ENCODE measurements at places on chromosomes 6 and 20.

- DNase-seq: no peak
These were observed 26.4 kb downstream of the COL20A1 start for GRCh38 chr20:63319164-63320040.

GRCh38 chr6:54010340-54011276 lies 100.6 kb upstream of the MLIP start:
- DNase-seq: peak; percentile 16

GRCh38 chr6:100339574-100340255 lies 125.0 kb downstream of the SIM1 start:
- no peak for DNase-seq

DNA sequence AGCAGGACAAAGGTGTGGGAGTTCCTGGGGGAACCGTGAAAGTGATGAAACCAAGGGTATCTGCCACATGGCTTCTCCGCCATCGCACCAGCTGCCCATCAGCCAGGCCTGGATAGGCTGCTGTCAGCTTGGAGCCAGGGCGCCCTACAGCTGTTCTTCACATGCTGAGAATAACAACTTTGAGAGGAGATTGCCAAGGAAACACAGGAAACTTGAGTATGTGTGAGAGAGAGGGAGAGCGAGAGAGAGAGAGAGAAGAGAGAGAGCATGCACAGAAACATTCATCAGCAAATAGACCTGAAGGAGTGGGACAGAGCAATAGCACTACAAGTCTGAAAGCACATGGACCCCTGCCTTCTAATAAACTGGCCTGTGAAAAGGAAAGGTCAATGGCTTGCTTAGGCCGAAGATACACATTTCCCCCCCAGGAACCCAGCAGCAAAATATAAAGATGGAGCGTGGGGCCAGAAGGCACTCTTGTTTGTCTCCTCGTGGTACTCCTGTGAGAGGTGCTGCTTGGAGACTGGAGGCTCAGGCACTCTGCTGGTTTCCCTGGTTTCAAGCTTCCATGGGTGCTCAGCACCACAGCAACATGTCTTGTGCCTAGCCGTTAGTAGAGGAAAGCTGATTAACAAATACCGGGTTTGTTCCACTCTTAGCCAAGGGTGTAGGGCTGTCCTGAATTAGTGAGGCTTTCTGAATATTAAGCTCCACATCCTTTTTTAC lies 53.0 kb downstream of the SNAP25 start:
- no peak for DNase-seq

DNA sequence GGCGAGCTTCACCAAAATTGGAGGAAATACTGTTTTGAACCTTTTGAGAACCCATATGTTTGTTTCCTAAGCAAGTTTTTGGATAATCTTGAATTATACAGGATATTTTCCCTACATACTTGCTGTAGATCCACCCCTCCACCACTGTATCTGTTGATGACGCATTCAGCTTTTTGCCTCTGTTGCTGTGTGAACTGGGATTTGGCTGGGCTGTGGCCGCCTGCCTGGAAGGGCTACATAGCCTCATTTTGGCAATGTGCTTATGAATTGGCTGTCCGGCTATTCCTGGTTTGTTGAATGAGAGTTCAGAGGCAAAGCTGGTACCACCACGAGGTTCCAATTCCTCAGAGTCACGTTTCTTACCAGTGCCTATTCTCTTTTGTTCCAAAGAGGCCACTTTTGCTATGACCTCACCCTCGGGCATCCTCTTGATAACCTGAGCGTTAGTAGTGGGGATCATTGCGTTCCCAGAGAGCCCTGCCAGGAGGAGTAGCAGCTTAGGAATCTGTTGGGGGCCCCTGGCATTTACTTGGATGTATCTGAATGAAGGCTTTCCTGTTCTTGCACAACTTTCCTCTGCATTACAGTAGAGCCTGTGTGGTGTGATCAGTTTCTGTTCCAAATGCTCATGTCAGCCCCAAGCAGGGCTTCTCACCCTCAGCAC lies 6.4 kb downstream of the FAM83D start:
- DNase-seq: no peak

DNA sequence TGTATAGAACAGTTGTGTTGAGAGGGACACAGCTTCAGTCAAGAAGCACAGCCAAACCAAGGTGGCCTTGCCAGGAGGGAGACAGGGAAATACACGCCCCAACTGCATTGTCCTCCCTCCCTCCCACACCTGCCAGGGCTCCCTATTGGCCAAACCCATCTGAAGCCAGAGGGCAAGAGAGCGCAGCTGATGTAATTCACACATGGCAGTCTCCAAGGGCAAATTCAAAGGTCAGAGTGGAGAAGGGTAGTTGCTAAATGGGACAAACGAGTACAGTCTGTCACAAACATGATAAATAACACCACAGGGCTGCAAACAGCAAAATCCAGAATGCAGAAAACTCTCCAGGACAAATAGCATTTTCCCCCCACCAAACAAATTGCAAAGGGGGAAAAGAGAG lies 23.2 kb upstream of the PPP1R16B start:
- DNase-seq: no peak

GRCh38 chr6:24950218-24950941 lies 14.6 kb upstream of the RIPOR2 start:
- DNase-seq: no peak

DNA sequence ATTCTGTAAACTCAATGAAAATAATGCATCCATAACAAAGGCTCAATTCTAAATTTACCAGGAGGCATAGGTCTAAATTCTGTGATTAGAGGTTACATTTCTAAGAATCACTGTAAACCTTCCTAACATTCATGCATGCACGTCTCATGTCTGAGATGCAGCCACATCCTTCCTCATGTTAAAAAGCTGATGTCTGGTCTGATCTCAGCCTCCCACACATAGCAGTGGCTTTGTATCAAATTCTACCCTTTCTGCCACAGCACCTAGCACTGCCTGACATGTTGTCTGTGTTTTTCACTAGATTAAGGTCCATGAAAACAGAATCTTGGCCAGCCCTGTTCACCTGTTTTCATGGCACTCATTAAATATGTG lies 171.1 kb downstream of the WDR27 start:
- no peak for DNase-seq

DNA sequence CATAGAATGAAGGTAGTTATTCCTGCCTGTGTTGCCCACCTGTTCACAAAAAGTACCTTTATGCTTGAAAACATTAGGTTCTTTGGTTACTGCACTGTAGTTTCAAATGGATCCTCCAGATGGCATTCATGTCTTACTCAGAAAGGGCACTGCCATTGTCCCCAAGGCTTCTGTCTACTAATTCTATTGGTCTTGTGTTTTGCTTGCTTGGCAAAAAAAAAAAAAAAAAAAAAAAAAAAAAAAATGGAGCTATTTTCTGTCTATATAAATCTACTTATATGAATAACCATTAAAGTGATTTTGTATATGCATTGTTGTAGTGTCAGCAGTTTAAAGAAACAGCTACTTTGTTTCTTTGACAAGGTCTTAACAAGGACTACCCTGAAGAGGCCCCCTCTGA lies 12.7 kb upstream of the EFHC1 start:
- peak; percentile 74 for DNase-seq

GRCh38 chr6:69813508-69813907 lies 16.7 kb upstream of the LMBRD1 start:
- DNase-seq: no peak

DNA sequence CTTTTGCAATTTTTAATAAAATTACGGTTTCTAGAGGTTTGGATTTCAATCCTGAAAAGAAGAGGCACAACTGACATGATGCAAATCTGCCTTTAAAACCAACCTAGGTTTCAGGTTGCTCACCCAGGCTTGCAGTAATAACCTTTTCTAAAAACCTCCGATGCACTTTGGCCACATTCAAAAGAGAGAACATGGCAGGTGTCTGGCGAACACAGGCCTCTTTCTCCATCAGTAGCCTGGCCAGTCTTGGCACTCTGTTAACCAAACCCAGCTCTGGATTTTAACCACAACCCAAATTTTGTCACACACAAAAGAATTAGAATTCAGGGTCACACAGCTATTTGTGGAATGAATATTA lies 55.8 kb upstream of the MAFB start:
- DNase-seq: no peak
